ENCODE measurements at places on chromosomes 5 and 9. TPM values are rescaled to one million over a fixed set of nuclear protein-coding genes. Genes with fewer than 3 reads are reported as not detected.

The SLC6A7 gene
- total RNA-seq: 0.25 TPM

The SHC3 gene
- total RNA-seq: 6.1 TPM

The ZNG1C gene
- total RNA-seq: 24.8 TPM

GRCh38 chr5:159734366-159734765 lies 181.9 kb upstream of the ADRA1B start:
- no peaks in the 10 kb centered on the region for H3K27me3 ChIP-seq
- H3K27ac ChIP-seq: no peak overlapping the region
- no peaks in the 10 kb centered on the region for H3K4me1 ChIP-seq
- no peak for DNase-seq
- H3K36me3 ChIP-seq: no peaks in the 10 kb centered on the region

GRCh38 chr9:68492806-68493205 lies 47.9 kb downstream of the TMEM252 start:
- no peaks in the 10 kb centered on the region for H3K27me3 ChIP-seq
- no peak overlapping the region for H3K27ac ChIP-seq
- no peak for DNase-seq
- H3K4me3 ChIP-seq: no peak overlapping the region

DNA sequence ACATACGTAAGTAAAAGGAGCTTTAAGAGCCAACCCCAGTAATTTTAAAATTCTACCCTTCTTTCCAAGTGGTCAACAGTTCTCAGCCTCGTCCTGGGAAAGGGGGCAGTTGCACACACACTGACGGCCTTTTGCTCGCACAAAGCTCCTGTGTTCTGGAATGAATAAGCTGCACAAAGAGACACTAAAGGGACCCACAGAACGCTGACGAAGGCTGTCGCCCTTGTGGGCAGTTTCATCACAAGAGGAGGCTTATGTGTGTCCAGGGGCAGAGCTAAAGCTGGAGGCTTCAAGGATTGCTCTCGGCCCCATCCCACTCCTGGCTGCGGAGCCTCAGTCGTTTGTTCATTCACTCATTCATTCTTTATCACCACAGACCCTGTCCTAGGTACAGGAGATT lies 67.0 kb upstream of the NEK6 start:
- no peaks in the 10 kb centered on the region for H3K4me1 ChIP-seq
- H3K4me3 ChIP-seq: no peak overlapping the region
- H3K36me3 ChIP-seq: no peaks in the 10 kb centered on the region
- no peak overlapping the region for H3K27ac ChIP-seq
- no peak for DNase-seq
- no peaks in the 10 kb centered on the region for H3K27me3 ChIP-seq

DNA sequence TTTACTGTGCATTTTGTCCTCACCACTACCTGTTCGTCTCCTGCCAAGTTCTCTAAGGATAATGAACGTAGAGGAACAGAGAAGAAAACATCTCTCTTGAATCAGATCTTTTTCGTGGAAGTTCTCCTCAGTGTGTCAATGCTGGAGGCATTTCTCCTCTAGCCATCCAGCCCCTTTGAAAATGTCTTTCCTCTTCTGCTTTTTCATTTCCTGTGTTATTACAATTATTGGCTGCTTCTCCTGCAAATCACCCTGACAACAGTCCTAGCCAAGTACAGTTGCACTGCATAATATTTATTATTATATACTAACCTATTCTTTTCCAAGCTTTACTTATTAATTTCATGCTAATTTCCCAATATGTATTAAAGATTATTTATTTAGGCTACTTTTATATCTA lies 61.8 kb upstream of the TRPM3 start:
- no peak overlapping the region for H3K27ac ChIP-seq
- DNase-seq: no peak
- H3K4me3 ChIP-seq: no peak overlapping the region
- H3K4me1 ChIP-seq: no peaks in the 10 kb centered on the region
- H3K36me3 ChIP-seq: no peaks in the 10 kb centered on the region
- H3K27me3 ChIP-seq: no peaks in the 10 kb centered on the region

- no peak overlapping the region for H3K4me3 ChIP-seq
- no peaks in the 10 kb centered on the region for H3K27me3 ChIP-seq
- H3K36me3 ChIP-seq: no peaks in the 10 kb centered on the region
- H3K27ac ChIP-seq: no peak overlapping the region
- no peak for DNase-seq
- H3K4me1 ChIP-seq: no peaks in the 10 kb centered on the region
Measured at GRCh38 chr5:153974813-153975163, 63.9 kb downstream of the FAM114A2 start.

DNA sequence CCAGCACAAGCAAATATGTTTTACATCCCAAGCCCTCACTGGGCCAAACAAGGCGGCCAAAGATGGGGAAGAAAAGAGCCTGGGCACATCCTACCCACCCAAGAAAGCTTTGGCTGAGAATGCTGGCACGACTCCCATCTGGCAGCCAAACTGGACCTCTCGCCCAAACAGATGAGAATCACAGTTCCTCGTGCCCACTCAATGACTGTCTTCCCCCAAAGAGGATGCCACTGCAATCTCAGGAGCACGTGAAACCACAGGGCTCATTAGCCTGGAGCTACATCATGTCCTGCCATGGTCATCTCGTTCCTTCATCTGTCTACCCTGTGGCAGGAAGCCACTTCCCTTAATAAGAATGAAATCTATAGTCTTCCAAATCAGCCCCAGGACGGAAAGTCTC lies 536.8 kb downstream of the BNC2 start:
- H3K27me3 ChIP-seq: no peaks in the 10 kb centered on the region
- H3K27ac ChIP-seq: no peak overlapping the region
- H3K36me3 ChIP-seq: no peaks in the 10 kb centered on the region
- peaks cover 7% of the 10 kb centered on the region for H3K4me1 ChIP-seq

- H3K27ac ChIP-seq: no peak overlapping the region
- no peaks in the 10 kb centered on the region for H3K27me3 ChIP-seq
- no peak overlapping the region for H3K4me3 ChIP-seq
- DNase-seq: no peak
Measured at GRCh38 chr5:153130296-153130695, 360.2 kb upstream of the GRIA1 start.

DNA sequence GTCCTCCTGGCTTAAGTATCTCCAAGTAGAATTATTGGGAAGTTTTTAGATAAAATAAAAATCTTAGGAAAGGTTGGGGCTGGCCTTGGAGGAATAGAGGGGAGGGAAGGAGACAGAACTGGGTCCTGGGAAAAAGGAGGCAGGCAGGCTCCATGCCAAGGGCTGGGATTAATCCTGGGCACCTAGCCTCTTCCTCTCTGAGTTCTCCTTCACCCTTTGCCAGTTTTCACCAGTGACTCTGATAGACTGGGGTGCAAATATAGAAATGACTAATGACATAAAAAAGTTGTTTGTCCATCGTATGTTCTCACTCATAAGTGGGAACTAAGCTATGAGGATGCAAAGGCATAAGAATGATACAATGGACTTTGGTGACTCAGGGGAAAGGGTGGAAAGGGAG lies 81.9 kb downstream of the RMI1 start:
- DNase-seq: no peak
- H3K4me1 ChIP-seq: no peaks in the 10 kb centered on the region
- H3K4me3 ChIP-seq: no peak overlapping the region
- no peaks in the 10 kb centered on the region for H3K36me3 ChIP-seq

- H3K4me3 ChIP-seq: no peak overlapping the region
- H3K27ac ChIP-seq: no peak overlapping the region
- DNase-seq: no peak
- no peaks in the 10 kb centered on the region for H3K36me3 ChIP-seq
- peaks cover 21% of the 10 kb centered on the region for H3K4me1 ChIP-seq
Measured at GRCh38 chr5:95617057-95617456, 2.8 kb upstream of the GPR150 start.

DNA sequence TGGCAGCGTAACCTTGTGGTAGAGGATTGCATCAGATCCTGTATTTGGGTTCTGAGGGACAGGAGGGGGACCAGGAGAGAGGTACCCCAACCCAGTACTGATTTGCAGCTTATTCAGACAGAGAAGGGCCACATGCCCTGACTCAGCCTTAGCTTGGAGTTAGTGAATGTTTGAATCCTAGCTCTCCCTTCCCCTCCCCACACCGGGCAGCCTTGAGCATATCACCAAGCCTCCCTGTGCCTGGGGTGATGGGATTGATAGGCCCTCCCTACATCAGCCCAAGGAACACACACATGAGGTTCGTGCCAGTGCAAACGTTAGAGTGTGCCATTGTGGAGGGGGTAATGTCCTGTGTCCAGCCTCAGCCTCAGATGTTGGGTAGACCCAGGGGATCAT lies 71.9 kb downstream of the AMBP start:
- peaks cover 14% of the 10 kb centered on the region for H3K4me1 ChIP-seq
- H3K27me3 ChIP-seq: no peaks in the 10 kb centered on the region
- H3K36me3 ChIP-seq: no peaks in the 10 kb centered on the region
- DNase-seq: peak; percentile 49
- H3K4me3 ChIP-seq: no peak overlapping the region
- H3K27ac ChIP-seq: no peak overlapping the region

GRCh38 chr5:133885566-133885965 lies 82.9 kb downstream of the C5orf15 start:
- no peak overlapping the region for H3K27ac ChIP-seq
- H3K36me3 ChIP-seq: no peaks in the 10 kb centered on the region
- H3K4me1 ChIP-seq: no peaks in the 10 kb centered on the region
- DNase-seq: no peak
- no peaks in the 10 kb centered on the region for H3K27me3 ChIP-seq
